ENCODE measurements at places on chromosomes 11 and 22.
A peak's percentile ranks its signal among the peaks of the same experiment; 100 is the strongest.

DNA sequence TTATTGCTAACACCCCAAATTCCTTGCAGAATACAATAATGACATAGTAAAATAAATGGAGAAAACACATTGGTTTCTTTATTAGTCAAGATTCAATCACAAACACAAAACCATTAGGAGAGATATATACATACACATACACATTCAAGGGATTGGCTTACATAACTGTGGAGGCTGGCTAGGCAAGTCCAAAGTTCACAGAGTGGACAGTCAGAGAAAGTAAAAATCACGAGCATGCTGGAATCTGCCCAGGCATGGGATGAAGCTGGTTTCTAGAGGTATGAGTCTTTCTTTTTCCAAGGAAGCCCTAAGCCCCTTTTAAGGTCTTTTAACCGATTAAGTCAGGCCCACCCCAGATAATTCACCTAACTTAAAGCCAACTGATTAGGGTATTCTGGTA lies 13.6 kb upstream of the OR56B1 start:
- no peak for DNase-seq

DNA sequence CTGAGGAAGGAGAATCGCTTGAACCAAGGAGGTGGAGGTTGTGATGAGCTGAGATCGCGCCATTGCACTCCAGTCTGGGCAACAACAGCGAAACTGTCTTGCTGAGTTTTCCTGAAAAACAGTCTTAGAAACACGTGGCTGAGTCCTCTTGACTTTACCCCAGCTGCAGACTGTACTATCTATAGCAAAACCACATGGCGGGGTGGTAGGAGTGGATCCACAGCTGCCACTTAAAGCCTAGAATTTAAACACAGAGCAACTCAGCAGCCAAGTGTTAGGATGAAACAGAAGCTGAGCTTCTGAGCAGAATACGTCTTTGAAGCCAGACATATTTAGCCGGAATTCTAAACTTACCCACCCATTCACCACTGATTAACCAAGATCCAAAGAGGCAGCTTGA lies 14.1 kb downstream of the PATZ1 start:
- DNase-seq = no peak

DNA sequence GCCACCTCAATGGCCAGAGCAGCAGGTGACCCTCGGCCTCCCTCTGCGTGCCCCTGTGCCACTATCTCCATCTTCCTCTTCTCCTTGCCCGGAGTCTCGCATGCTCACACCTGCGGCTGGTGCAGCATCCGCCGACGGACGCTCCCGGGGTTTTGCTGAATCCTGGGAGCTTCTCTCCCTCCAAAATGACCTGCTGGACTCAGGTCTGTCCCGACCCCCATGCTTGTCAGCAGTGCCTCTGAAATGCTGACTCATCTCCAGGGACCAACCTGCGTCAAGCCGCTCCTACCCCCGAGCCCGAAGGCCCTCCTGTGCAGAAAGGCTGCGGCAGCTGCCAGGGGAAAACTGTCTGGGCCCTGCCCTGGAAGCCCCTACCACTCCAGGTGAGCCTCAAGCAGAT lies 58.4 kb downstream of the CELSR1 start:
- no peak for DNase-seq

- DNase-seq = no peak
Measured at GRCh38 chr11:44637487-44637886, 72.0 kb downstream of the CD82 start.

DNA sequence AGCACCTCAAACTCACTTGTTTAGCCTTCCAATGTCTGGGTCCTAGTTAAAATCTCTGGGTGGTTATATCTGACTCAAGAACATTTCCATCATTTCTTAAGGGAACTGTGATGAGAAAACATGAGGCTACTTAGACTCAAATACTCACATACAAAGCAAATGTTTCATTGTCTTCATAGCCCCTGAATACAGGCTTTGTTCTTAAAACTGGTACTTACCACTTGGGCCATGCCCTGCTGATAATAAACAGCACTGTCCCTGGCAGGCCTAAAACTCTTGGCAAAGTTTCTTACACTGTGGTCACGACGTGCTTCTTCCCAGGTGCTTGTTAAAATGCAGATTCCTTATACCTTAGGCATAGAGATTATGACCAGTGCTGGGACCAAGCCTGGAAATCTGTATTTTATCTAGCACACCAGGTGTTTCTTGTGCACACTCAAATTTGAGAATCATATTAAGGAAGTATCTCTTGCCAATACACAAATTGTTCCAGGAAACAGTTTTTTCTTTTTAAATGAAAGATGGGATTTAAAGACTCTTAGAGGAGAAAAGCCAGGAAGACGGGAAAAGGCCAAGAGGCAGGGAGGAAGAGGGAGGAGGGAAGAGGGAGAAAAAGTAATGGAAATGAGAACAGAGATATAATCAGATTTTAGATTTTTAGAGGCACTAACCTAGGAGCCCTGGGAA lies 287.9 kb upstream of the MPPED2 start:
- DNase-seq = no peak

DNA sequence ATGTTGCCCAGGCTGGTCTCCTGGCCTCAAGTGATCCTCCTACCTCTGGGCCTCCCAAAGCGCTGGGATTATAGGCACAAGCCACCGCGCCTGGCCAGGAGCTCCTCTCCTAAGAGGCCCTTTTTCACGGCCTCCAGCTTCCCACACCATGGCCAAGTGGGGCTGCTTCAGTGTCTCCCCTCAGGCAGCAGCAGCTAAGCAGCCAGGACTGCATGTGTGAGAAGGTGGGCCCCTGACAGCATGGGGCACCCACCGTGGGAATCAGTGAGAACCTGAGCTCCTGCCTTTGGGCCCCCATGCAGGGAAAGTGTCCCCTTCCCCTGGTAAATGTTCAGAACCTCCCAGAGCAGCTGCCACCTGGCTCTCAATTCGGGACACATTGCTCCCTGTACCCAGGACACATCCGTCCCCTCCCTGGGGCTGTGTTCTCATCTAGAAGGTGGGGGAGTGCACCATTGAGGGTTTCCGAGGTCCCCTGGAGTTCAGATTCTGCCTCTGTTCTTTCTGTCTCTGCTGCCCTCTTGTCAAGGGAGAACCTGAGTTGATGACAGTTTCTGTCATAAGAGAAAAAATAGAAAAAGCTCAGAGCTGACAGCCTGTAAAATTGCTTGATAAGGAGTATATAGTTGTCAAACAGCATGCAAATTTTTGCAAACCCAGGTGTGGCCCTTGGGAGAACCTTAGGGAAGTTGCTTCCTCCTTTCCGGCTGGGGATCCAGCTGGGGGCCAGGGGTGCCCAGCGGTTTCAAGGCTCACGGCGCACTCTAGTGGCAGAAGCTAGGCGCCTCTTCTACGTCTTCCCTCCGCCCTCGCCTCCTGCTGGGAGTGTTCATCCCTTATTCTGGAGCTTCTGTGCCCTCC lies 29.7 kb downstream of the FAM83F start:
- peak; percentile 59 for DNase-seq

- no peak for DNase-seq
Measured at GRCh38 chr11:100359281-100359680, 327.8 kb upstream of the ARHGAP42 start.

DNA sequence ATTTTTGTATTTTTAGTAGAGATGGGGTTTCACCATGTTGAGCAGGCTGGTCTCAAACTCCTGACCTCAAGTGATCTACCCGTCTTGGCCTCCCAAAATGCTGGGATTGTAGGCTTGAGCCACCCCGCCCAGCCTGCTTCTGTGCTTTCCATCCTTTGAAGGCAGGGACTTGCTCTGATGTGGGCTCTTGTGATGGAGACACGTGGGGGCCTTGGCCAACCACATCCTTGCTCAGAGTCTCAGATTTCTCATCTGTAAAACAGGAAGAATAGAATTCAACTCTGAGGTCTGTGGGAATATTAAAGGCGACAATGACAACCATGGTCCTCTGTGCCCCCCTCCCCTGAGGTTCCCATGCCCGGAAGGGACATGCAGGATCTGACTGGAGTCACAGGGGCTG lies 3.8 kb upstream of the GGA1 start:
- DNase-seq = no peak

DNA sequence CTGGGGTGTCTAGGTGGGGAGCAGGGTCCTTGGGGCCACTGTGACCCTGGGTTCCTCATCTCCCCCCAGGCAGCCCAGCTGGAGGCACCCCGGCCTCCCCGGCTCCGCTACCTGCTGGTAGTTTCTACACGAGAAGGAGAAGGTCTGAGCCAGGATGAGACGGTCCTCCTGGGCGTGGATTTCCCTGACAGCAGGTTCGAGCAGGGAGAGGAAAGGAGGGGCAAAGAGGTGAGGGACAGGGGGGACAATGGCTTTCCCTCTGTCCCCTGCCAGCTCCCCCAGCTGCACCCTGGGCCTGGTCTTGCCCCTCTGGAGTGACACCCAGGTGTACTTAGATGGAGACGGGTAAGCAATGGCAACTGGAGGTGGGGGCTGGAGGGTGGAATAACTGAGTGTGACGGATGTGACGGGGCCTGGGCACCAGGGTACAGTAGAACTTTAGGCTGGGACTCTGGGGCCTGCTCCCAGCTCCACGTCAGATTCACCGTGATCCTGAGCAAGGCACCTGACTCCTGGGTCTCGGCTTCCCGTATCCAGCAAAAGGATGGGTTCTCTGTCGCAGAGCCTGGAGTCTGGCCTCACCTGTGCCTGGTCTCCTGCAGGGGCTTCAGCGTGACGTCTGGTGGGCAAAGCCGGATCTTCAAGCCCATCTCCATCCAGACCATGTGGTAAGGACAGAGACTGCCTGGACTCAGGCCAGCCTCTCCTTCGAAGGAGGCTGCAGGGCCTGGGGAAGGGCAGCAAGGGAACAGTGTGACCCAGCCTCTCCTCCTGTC lies 3.6 kb downstream of the SSH3 start:
- DNase-seq = no peak

DNA sequence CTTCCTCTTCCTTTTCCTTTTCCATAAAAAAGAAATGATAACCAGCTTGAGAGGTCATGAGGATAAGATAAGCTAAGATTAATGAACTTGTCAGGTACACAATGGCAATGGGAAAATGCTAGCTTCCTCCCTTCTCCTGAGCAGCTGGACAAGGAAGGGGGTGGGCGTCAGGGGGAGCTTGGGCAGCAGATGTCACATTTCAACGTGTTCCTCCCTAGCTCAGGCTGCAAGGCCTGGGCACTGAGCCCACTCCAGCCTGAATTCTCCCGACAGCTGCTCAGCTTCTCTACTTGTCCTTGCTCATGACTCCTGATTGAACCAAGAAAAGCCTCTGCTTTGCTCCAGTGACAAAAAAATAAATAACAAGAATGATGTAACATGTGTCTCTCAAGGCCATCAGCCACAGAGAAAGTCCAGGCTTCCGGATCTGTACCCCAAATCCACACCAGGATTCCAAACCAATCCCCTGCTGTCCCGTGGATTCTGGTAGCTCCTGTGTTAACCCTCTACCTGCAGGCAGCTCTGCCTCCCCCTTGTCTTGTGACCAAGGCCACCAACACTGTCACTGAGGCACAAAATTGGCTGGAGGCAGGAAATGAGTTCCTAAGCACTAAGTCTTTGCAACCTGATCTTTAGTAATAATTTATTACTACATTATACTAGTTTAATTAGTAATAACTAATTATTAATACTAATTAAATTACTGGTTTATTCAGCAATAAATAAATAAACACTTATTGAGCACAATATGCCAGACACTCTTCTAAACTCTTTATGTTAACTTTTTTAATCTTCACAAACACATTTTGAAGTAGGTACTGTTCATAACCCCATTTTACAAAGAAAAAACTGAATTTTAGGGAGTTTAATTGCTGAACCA lies 146.5 kb downstream of the CCDC34 start:
- DNase-seq = peak; percentile 74

DNA sequence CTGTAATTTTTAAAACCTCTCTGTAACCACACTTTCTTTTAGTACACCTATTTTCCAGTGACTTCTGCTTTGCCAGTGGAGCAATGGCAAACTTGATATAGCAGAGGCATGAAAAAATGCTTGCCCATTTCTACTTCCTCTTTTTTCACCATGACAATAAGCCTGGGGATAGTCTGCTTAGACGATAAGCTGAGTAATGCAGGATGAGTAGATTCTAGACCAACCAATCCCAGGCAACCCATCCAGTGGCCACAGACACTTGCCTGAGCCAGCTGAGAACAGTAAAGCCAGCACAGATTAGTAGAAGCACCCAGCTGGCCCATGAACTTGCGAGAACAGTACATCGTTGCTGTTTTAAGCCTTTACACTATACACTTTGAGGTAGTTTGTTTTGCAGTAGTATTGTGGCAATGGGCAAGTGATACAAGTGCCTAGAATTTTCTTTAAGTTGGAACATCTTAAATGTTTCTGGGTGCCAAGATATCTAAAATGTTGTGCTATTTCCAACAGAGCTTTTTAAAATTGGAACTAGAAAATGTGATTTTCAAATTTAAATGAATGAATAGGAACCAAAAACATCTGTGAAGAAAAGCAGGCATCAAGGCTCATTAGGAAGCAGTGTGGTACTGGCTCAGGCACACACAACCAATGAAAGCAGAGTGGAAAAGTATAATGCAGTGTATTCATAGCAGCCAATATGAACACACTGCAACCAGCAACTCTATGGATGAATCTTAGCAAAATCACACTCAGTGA lies 37.7 kb downstream of the DDI1 start:
- no peak for DNase-seq

GRCh38 chr22:44424867-44425693 lies 73.0 kb downstream of the RTL6 start:
- no peak for DNase-seq

DNA sequence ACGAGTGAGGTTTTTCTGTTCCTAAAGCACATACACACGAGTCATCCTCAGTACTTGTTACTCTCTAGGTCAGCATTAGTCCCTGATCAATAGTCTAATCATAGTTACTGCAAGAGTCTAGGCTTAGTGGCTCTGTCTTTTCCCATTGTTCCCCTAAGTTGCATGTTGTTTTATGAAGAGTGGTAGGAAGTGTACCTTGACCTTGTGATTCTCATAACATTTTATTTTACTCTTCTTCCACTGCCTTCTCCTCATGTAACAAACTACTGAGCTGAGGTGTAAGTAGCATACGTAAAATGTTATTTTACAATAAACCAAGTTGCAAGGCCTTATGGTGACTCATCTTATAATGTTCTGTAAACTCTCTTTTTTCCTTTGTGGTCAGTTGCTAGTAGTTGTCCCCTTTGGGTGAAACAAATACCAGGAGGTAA lies 15.0 kb downstream of the METTL15 start:
- peak; percentile 41 for DNase-seq

DNA sequence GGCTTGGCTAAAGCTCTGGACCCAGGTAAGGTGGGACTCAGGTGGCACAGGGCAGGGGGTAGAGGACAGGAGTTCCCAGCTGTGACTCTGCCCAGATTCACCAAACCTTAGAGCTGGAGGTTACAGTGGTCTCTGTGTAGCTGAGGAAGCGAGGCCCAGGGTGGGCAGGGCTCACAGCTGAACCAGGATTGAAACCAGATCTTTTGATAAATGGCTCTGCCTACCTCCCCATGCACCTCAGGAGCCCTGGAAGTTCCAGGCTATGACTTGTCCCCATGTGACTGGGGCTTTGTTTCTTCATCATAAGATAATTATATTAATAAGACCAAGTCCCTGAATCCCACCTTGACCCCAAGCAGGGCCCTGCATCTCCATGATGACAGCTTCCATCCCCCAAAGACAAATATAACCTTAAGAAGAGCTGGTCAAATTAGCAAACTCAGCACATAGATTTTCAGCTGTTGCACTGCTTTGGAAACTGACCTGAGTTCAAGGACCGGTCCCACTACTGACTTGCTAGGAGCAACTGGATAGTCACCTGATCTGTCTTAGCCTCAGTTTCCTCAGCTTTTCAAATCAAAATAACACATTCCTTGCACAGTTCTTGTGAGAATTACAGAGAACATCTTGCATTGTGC lies 21.3 kb upstream of the TSKU start:
- no peak for DNase-seq

Measured in fibroblast of skin of abdomen (primary cell).